ENCODE measurements at places on chromosomes 13 and 19.

GRCh38 chr13:95391362-95391761, 90.1 kb upstream of the ABCC4 start:
- DNase-seq: no peak

- DNase-seq: no peak
Measured at GRCh38 chr13:52599037-52599847, 43.0 kb upstream of the HNRNPA1L2 start.

DNA sequence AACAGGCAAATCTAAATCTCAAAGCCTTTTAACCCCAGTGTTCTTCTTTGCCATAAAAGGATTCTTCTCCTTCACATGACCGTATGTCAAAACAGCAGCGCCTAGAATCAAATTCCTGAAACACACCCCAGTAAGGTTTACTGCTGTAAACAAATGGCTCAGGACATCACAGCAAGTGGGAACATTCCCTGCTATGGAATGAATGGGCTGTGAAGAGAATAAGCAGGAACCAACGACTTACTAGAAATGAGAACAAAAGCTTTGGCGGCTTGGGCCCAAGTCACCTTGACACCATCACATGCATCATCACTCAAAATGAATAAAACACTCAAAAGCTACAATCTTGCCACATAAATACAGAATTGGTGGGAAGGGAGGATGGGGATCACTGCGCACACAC, 80.4 kb upstream of the SPATA13 start:
- DNase-seq: no peak

DNA sequence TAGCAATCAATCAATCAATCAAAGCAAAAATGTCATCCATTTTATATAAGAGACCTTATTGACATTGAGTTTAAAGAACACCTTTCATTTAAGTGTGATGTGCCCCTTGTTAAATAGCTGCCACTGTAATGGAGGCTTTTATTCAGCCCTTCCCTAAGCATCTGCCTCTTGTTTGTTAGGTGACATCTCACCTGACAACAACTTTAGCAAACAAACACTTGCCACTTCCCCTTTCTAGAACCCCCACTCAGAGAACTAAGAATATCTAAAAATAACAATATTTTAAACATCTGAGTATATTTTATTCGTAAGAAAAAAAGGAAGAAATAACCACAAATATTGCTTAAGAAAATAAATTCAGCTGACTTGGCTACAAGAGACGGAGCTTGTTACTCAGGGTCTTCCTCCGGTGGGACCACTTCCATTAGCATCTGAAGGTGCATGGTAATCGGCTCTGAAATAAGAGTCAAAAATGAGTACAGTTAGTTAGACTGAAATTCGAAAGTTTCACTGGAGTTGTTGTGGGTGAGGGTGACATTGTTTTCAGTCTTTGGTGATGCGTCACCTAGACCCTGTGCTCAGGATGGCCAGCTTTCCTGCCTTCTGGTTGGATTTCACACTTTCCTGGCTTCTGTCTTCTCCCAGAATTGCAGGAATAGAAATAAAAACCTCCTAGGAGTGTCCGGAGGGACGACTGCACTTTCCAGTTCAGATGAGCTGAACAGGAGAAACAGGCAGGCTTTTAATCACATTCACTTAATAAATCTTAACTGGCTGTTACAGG, 39.1 kb downstream of the SLC7A9 start:
- DNase-seq: no peak

DNA sequence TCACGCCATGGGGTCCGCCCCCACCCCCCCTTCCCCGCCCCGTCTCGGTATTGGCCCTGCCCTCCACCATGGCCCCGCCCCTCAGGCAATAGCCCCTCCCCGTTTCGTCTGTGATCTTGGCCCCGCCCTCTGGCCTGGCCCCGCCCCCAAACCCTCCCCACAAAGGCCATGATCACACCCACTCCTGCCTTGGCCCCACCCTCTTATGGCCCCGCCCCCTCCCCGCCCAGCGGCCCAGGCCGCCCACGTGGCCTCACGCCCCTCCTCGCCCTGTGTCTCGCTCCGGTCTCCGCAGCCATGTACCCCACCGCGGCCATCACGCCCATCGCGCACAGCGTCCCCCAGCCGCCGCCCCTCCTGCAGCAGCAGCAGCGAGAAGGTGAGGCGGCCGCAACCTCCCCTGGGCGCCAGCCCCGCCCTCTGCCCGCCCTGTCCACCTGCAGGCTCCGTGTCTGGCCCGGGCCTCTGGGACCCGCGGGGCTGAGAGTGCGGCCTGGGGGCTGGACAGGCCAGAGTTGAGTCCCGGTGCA, 61.3 kb downstream of the CELF5 start:
- no peak for DNase-seq

DNA sequence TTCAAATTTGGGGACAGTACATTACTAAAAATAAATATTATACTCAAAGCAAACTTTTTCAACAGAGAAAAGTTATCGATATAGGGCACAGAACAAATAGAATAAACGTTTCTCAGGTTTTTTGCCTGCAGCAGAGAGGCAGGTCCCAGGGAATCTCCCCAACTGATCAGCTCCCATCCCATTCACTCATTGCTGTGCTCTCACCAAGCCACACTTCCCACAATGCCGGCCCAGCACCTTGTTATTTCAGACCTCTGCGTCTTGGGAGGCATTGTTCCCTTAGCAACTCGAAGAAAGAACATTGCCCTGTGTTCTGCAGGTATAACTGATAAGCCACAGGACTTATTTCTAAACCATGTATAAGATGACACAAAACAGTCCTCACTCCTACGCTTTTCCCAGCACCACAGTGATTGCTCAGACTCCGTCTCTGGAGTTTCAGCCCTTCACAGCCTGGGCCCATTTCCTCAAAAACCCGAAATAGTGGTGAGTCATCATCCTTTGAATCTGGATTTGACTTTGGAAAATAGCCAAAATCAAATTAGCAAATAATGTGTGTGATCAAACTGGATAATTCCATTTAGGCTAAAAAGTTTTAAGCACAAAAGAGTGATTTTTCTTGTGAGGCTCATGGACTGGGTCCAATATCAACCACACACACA, 100.4 kb downstream of the DCLK1 start:
- no peak for DNase-seq
